ENCODE measurements at places on chromosomes 4 and X. TPM values are rescaled to one million over a fixed set of nuclear protein-coding genes. Genes with fewer than 3 reads are reported as not detected.

The RHOXF2 gene
- polyA plus RNA-seq, result 0.09 TPM

The KLKB1 gene
- 0.15 TPM for polyA plus RNA-seq

The AFF2 gene
- polyA plus RNA-seq, result 0.66 TPM

The ZDHHC15 gene
- 2.1 TPM for polyA plus RNA-seq

The HSFX1 gene
- 2.6 TPM for polyA plus RNA-seq

The ZDHHC9 gene
- polyA plus RNA-seq, result 27.8 TPM

The SPANXB1 gene
- polyA plus RNA-seq, result not detected

The MAGEA12 gene
- polyA plus RNA-seq, result not detected

The ARAP2 gene
- polyA plus RNA-seq, result 1.00 TPM

The FAM9B gene
- not detected for polyA plus RNA-seq

The CETN2 gene
- polyA plus RNA-seq, result 27.9 TPM

The FRMPD4 gene
- 0.92 TPM for polyA plus RNA-seq

The CNGA1 gene
- polyA plus RNA-seq, result 0.94 TPM

The RASSF6 gene
- not detected for polyA plus RNA-seq

The IL21 gene
- polyA plus RNA-seq, result not detected

The SMR3B gene
- polyA plus RNA-seq, result not detected

The SOWAHB gene
- polyA plus RNA-seq, result 0.05 TPM

The PARM1 gene
- polyA plus RNA-seq, result 53.1 TPM

The SMIM10 gene
- polyA plus RNA-seq, result 12.7 TPM

The CFP gene
- 3.0 TPM for polyA plus RNA-seq

The DHRSX gene
- 11.3 TPM for polyA plus RNA-seq

The PAGE2 gene
- not detected for polyA plus RNA-seq

The L1CAM gene
- 1.9 TPM for polyA plus RNA-seq

The AMER1 gene
- 6.6 TPM for polyA plus RNA-seq

The SUPT20HL2 gene
- polyA plus RNA-seq, result 0.28 TPM

The P2RY8 gene
- 0.51 TPM for polyA plus RNA-seq

The MXRA5 gene
- polyA plus RNA-seq, result 59.5 TPM

The VSIG4 gene
- polyA plus RNA-seq, result 12.1 TPM

The GALNT7 gene
- polyA plus RNA-seq, result 33.8 TPM

The EGF gene
- 10.3 TPM for polyA plus RNA-seq

The XKRX gene
- 0.05 TPM for polyA plus RNA-seq

The CYLC1 gene
- polyA plus RNA-seq, result not detected

The SPANXC gene
- polyA plus RNA-seq, result not detected

The ABCG2 gene
- polyA plus RNA-seq, result 4.2 TPM

The RHOH gene
- 0.33 TPM for polyA plus RNA-seq

The NHS gene
- 1.4 TPM for polyA plus RNA-seq

The NMU gene
- 1.7 TPM for polyA plus RNA-seq

The FAAH2 gene
- 0.92 TPM for polyA plus RNA-seq

Data from forelimb muscle (tissue), 1 donor.